ENCODE measurements at places on chromosomes 7 and 10. TPM values are rescaled to one million over a fixed set of nuclear protein-coding genes. Genes with fewer than 3 reads are reported as not detected.

DNA sequence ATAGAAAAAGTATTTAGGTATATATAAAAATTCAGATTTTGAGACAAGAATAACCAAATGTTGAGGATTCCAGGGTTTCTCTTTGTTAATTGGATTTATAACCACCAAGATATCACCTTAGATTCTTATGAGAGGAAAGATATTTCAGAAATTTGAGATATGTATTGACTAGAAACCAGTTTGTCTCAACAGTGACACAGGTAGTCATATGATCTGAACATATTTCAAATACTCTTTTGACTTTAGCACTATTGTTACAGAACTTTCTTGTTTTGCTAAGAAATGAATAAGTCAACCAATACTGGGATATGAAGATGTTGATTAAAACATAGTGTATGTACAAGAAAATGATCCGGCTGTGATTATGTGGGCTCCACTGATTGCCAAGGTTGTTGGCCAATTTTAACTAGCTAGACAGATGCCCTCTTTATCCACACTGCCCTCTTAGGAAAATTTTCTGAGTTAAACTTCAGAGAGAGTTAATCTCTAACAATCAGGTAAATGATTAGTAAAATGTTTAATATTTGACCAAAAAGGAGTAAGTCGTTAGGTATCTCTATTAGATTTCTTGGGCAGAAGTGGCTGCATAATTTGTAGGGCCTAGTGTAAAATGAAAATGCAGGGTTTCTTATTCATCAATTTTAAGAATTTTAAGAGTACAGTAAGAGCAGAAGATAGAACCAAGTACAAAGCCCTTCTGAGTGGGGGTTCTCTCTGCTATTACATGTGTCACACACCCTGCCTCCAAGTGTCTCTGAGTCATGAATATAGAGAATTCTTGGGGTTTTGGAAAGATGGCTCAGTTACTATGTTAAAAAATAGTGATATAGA is 376.0 kb downstream of the TFEC start:
- DNase-seq: no peak

GRCh38 chr7:128829391-128830166 is 627 bp upstream of the FLNC start:
- no peak for DNase-seq

The ZNF117 gene
- total RNA-seq: 0.70 TPM

The NME8 gene
- total RNA-seq: not detected

GRCh38 chr10:102406815-102407214 is 11.3 kb downstream of the NFKB2 start:
- DNase-seq: no peak

GRCh38 chr10:111410740-111411139 is 333.9 kb downstream of the ADRA2A start:
- DNase-seq: no peak

The AKR1C4 gene
- not detected for total RNA-seq

DNA sequence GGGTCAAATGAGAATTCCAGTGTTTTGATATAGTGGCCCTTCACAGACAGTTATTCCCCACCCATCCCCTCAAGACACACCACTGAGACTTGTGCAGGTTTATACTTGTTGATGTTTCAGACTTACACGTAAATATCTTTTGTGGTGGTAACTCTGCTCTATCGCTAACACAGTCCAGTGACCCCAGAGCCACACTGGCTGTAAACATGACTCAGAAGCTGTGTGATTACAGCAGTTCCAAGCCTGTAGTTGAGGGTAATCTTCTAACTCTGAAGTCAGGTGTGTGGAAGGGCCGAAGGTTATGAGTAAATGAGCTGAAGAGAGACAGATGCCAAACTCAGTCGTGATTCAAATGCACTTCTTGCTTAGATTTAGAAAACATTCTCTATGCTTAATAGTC is 19.4 kb downstream of the NOBOX start:
- DNase-seq: peak; percentile 44

The CYP3A7 gene
- total RNA-seq: not detected

DNA sequence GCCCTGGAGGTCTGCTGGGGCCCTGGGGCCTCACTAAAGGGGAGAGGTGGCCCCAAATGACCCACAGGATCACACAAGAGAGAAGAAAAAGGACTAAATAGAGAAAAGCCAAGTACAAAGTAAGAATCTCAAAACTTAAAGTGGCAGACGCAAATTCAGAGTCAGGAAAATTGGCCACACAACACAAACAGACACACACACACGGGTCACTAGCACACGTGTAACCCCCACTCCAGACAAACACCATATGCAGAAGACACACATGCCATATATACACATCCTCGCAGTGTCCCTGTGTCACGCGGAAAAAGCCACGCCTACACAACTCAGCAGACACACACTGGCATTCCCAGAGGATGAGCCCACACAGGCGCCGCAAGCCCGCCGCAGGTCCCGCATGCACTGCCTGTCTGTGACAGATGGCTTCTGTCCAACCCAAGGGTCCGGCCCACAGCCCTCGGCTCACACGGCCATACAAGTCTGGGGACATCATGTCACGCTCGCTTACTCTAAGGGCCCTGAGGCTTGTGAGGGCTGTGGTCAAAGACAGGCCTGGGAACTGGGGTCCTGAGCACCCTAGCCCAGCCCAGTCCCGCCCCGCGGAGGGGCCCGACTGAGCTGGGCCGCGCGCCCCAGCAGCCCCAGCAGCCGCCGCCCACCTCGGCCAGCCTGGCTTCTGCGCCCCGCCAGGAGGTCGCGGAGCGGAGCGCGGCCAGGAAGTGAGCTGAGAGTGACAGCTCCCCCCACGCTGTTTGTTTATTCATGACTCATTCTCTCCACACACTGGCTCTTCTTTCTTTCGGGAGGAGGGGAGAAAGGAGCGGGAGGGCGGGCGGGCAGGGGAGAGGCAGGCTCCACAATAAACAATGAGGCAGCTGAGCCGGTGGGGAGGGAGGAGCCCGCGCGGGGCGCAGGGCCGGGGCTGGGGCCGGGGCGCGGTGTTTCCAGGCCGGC is 95.5 kb upstream of the ZMIZ1 start:
- DNase-seq: peak; percentile 96

DNA sequence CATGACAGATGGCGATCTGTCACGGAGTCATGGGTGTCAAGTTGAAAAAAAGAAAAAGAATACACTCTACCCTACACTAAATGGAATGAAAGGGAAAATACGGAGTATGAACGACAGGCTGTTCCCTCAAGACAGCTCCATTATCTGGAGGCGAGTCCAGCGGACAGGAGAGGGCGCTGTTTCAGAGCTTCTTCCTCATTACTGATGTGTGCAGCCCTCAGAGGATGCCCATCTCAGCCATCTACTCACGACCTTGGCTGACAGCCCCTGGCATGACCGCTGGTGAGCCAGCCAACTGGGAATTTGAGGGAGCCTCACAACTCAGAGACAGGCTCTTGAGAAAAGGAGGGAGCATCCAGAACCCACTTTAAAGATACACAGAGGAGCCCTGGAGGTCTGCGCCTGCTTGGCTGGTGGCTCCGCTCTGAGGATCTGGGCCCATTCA is 49.6 kb upstream of the SMNDC1 start:
- peak; percentile 74 for DNase-seq

The RNF32 gene
- 3.8 TPM for total RNA-seq

The CRYGN gene
- not detected for total RNA-seq

The CHAT gene
- total RNA-seq: not detected

The LIPJ gene
- not detected for total RNA-seq

- peak; percentile 48 for DNase-seq
Measured at GRCh38 chr10:19749185-19749729, 67.0 kb upstream of the PLXDC2 start.

- no peak for DNase-seq
Measured at GRCh38 chr10:44723082-44723481, 188.1 kb upstream of the TMEM72 start.

GRCh38 chr10:106278383-106278782 is 886.1 kb downstream of the SORCS1 start:
- DNase-seq: no peak
